Activated gamma-delta T cell treated with anti-CD3 and anti-CD28 coated beads, Interleukin-2, amount 50 U/mL, for 16 hours (primary cell): ENCODE measurements at places on chromosomes 16 and 17.

GRCh38 chr16:24993722-24994686, 21.2 kb downstream of the ARHGAP17 start:
- no peak for DNase-seq

GRCh38 chr16:86492961-86493629, 17.2 kb upstream of the FOXF1 start:
- DNase-seq, result no peak

GRCh38 chr16:81491541-81492188, 47.1 kb downstream of the CMIP start:
- DNase-seq, result no peak

GRCh38 chr16:4015275-4016004, 100.8 kb downstream of the ADCY9 start:
- no peak for DNase-seq

GRCh38 chr17:58382108-58382871, 30.3 kb upstream of the SUPT4H1 start:
- no peak for DNase-seq

DNA sequence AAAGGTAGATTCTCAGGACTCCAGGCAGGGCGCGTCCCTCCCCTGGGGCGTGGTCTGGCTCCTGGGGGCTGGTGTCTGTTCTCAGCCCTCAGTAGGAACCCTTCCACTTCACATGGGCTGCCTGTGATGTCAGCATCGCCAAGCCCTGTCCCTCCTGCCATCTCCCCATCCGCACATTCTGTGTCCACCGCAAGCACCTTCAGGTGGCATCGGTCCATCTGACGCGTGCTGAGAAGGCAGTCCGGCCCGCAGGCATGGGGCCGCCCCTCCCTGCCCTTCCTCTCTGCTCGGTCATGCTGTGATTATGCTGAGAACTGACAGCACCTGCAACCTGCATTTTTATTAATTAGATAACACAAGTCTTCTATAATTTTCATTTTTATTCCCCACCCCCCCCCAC, 12.7 kb upstream of the DNAH17 start:
- no peak for DNase-seq

GRCh38 chr17:48519427-48519826, 11.4 kb downstream of the HOXB1 start:
- no peak for DNase-seq

- peak; percentile 58 for DNase-seq
These were observed 5.1 kb downstream of the RAB37 start for GRCh38 chr17:74742153-74742515.

DNA sequence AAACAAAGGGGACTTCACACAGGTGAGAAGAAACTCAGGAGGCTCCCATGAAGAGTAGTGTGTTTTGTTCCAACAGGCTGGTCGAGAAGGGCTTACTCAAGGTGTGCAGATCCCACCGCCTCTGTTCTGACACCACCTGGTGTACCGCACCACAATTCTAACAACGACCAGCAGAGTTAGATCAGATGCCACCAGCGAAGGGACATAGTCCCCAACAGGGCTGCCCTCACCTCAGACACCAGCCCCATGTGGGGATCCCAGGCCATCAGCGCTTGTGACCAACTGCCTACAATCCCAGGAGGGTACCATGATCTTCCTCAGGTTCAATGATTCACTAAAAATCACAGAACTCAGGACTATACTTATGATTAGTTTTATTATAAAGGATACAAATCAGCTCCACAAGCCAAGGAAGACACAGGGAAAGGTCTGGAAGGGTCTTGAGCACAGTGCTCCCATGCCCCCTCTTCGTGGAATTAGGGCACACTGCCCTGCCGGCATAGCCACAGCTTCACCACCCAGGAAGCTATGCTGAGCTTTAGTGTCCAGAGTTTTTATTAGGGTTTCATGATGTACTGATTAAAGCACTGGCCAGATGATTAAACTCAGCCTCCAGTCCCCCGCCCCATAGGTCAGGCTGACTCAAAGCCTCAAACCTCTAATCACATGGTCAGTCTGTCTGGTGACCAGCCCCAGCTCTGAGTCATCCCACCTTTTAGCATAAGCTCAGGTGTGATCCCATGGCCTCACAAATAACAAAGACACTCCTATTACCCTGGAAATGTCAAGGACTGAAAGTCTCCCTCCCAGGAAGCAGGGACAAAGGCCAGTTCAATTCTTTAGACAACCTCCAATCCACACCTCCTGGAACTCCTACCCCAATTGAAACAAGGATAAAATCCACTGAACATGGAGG, 26.0 kb downstream of the TRIM25 start:
- no peak for DNase-seq

DNA sequence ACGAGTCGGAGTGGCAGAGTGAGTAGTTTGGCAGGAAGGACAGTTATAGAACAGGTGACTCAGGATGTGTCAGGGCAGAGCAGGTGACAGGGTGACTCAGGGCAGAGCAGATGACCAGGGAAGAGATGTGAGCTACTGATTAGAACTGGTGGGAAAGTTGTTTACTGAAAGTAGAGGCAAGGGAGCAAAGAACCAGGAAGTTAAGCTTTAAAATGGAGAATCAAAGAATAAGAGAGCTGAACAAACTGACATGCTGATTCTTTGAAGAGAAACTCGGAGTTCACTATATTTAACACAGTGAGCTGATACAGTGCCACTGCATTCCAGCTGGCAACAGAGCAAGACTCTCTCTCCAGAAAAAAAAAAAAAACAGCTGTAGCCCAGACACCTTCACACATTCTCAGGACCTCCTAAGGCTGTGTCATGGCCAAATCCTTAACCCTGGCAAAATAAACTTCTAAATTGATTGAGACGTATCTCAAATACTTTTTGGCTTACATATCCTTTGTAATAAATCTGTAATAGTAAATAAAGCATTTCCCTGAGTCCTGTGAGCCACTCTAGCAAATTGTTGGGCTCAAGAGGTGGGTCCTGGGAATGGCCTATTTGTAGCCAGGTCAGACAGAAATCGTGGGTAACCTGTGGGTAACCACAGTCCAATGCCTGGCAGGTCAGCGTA, 12.3 kb upstream of the UBE2I start:
- DNase-seq, result no peak

GRCh38 chr16:30649725-30650368, 913 bp upstream of the PRR14 start:
- peak; percentile 12 for DNase-seq

DNA sequence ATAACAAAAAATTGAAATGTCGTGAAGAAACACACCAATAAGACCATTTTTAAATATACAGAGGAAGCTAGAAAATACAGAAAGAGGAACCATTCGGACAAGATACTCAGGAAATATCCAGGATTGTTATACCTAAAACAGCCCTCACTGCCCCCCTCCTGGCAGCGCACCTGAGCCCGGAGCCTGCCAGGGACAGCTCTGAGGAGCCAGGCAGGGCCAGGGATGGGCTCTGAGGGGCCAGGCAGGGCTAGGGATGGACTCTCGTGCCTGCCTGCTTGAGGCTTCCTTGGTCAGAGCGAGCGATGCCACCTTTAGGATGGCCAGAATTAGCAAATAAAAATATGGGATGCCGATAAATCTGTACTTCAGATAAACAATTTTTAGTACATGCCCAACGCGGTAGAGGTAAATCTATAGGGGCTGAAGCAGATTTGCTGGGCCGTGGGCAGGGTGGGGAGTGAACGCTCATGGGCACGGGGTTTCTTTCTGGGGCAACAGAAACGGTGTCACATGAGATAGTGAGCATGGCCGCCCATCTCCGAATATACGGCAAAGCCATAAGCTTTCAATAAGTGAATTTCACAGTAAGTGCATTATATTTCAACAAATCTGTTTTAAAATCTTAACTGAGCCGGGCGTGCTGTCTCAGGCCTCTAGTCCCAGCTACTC, 18.2 kb upstream of the CSNK1D start:
- no peak for DNase-seq

DNA sequence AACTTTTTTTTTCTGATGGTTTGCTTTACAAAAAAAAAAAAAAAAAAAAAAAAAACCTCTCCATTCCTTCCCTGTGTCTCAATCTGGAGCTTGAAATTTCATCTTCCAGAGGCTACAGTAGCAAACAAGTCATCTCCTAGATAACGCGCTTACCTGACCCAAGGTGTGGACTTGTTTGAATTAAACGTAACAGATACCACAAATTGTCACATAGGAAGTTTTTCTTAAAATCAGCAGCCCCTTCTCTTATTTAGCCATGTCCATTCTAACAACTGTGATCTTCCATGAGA, 2.0 kb downstream of the STAT5B start:
- DNase-seq, result no peak

DNA sequence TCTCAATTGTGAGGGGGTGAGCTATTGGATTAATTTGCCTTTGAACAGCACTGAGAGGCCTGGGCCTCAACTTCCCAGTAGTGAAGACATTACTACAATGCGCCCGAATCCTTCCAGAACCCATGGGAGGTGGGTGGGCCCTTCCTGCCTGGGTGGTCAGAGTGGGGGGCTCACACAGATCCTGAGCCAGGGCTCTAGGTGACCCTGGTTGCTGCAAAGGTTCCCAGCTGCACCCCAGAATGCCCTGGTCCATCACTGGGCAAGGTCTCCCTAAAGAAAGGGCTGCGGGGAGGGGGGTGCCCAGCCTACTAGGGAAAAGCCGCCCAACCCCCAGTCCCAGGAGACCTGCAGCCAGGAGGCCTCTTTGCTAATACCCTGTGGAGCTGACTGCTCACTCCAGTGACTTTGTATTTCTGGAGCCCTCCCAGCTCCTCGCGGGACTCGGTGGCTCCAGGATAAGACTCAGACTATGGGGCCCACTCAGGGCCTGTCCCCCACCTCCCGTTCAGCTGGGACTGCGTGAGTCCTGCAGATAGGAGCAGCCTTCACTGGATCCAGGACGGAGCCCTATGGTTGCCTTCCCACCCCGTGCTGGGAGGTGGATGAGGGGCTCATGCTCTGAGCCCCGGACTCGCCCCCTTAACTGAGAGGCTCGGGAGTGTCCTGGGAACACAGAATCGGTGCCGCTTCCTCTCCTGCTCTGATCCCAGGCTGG, 40.2 kb downstream of the SLC7A5 start:
- no peak for DNase-seq

GRCh38 chr16:67431775-67432505, 1.0 kb downstream of the HSD11B2 start:
- DNase-seq, result no peak

DNA sequence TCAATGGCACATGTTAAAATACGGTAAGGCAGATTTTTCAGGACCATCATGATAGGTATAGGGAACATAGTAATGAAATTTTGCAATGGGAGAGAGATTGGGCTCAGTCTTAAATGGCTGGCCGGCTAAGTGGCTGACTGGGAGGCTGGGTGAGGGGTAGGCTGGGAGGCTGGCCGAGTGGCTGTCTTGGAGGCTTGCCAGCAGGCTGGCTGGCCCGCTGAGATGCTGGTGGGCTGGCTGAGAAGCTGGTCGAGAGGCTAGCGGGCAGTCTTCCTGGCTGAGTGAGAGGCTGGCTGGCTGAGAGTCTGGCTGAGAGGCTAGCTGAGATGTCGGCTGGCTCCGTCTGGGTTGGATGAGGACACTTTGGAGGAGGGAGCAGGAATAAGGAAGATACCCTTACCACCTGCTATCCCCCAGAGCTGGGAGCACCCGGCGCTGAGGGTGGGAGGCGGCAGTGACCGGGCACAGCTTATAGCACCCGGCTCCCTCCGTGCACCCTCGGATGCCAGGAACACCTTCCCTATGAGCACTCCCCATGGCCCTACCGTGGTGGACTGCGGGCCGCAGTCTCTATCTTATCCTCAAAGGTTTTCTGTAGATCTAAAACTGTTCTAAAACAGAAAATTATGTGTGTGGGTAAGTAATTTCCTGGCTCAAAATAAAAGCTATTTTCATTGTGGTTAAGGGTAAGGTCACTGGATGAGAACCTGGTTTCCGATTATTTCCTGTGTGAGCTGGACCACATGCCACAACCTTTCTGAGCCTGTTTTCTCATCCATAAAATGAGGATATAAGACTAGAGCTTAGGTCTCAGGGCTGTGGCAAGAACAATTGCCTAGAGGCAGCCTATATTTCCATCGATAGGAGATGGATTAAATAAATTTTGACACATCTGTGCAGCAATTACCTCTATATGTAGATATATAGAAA, 34.5 kb upstream of the TMC5 start:
- DNase-seq, result no peak

GRCh38 chr17:2336215-2336851, at the start of gene TSR1:
Gene TSR1 (minus strand): TSS chr17:2336457. CDS start chr17:2336427, 30 bp downstream.
- peak; percentile 82 for DNase-seq

GRCh38 chr16:27217256-27217655, 13.9 kb downstream of the KDM8 start:
- DNase-seq, result no peak

GRCh38 chr16:46822270-46822669, 8.7 kb downstream of the C16orf87 start:
- no peak for DNase-seq

DNA sequence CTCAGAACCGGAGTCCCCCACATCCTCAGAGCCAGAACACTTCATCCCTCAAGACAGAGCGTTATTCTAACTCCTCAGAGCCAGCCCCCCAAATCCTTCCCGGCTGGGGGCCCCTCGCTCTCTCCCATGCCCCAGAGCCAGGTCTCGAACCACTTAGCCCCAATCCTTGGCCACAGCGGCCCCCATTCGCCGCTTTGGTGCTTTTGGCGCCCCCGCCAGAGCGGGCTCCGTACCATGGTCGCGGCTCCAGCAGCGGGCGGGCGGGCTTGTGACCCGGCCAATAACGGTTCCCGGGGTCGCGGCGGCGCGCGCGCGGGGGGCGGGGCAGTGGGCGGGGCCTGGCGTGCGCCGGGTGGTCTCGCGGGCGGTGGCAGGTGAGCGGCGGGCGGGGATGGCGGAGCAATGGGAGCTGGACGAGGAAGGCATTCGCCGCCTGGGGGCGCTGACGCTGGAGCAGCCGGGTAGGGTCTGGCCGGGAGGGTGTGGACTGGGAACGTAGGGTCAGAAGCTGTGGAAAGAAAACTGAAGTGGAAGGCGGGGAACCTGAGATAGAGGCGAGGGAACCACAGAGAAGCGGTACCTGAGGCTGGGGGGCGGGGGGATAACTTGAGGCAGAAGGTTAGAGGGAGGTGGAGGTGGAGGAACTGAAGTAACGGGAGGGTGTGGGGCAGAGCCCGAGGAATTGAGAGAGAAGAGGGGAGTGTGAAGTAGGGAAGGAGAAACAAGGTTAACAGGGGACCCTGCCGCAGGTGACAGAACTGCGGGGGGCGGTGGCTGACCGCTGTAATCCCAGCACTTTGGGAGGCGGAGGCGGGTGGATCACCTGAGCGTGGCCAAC, at the start of the genes KCTD19 and LRRC36:
Gene KCTD19 (minus strand): TSS at position 270 of the 838 bp plus-strand sequence. CDS start 34 bp downstream, at position 236.
Gene LRRC36 (plus strand): TSS at position 344 of the 838 bp plus-strand sequence. CDS start 48 bp downstream, at position 392.
- DNase-seq, result peak; percentile 45

DNA sequence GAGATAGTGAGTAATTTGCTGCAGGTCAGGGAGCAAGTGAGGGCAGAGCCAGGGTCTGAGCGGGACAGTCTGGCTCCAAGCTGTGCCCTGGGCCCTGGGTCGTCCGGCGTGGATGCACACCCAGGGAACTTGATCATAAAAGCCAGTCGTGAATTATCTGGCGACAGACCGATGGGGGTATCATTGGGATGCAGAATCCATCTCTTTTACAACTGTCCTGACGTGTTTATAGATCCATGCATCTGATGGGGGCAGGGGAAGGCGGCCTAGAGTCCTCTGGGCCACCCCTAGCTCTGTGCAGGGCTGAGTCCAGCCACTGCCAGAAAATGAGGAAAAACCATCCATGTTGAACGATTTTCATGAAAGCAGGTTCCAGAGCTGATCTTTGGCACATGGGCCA, 332.8 kb downstream of the C16orf95 start:
- DNase-seq, result no peak

- DNase-seq, result no peak
These were observed 35.8 kb downstream of the LITAF start for GRCh38 chr16:11550791-11551498.

GRCh38 chr17:65856865-65857264, 295.4 kb upstream of the AXIN2 start:
- no peak for DNase-seq

GRCh38 chr17:61908292-61909037, 19.3 kb downstream of the INTS2 start:
- no peak for DNase-seq

GRCh38 chr17:68993112-68993511, 37.9 kb upstream of the ABCA8 start:
- DNase-seq, result no peak
